ENCODE measurements at places on chromosomes 2 and 18.

- no peak for DNase-seq
These were observed 137.6 kb upstream of the ID2 start for GRCh38 chr2:8544171-8544785.

DNA sequence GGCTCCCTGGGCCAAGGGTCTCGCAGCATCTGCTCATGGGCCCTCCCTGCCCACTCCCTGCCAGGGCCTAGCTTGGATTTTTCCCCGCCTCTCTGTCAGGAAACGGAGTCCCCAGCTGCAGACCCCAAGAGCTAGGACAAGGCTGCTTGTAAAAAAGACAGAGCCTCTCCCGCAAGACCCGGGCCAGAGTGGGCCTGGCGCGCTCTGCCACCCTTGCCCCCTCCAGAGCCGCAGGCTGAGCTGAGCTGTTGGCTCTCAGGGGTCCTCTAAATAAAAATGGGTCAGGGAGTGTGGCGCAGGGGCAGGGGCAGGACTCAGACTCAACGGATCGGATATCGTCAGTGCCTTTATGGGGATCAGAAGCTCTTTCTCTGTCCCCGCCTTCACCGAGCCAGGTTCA is 112.6 kb downstream of the CABLES1 start:
- no peak for DNase-seq

- DNase-seq: no peak
These were observed 157.3 kb upstream of the FANCL start for GRCh38 chr2:58398406-58398805.

- no peak for DNase-seq
These were observed 45.2 kb upstream of the NYAP2 start for GRCh38 chr2:225354281-225354774.

DNA sequence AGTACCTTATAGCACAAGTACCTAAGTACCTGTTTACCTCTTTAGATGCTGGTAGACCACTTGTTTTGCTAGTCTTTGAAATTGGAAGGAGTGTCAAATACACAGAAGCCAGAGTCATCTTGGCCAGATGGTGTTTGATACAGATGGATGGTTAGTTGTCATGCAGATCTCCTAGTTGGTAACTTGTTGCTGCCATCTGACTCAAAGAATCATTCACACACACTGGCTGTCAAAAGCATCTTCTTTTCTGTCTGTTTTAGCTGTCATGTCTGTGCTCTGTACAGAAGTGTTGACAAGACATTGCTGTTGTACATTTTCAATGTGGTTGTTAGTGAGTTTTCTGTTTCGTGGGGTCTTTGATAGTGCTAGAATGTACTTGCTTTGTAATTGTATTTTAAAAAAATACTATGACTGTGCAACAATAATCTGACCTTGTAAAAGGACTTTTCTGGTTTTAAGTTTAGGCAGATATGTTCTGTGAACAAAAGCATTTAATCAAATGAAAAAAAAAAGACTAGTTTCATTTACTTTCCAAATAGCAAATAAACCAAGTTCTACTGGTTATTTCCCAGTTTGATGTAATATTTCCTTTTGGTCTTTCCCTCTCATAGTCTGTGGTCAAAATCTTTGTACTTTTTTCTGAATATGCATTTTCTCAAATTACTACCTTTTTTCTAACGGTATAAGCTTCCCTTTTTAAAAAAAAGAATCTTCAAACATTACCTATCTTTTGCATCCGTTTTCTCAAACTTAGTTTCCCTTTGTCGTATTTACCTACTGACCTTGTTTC is 39.9 kb downstream of the TANK start:
- no peak for DNase-seq

GRCh38 chr2:37300578-37300977 is 24.1 kb downstream of the PRKD3 start:
- DNase-seq: no peak

GRCh38 chr2:112924360-112924759 is 13.4 kb downstream of the IL37 start:
- no peak for DNase-seq

GRCh38 chr2:101805152-101806088 is 107.9 kb downstream of the MAP4K4 start:
- DNase-seq: no peak

- DNase-seq: no peak
These were observed 63.1 kb downstream of the MARCO start for GRCh38 chr2:119005051-119005450.

DNA sequence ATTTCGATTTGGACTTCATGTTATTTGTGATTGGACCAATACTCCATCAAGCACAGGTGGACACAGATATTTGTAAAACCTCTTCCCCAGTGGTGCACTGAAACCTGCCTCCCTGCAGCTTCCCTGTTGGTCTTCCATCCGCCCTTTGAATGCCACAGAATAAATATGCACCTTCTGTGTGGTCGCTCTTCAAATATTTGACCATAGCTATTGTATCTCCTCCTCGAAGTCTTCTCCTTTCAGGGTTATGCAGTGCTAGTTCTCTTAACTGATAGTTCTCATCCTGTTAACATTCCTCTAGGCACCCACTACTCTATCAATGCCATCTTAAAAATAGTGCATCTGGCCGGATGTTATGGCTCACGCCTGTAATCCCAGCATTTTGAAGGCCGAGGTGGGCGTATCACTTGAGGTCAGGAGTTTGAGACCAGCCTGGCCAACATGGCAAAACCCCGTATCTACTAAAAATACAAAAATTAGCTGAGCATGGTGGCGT is 12.5 kb downstream of the SPATS2L start:
- no peak for DNase-seq

GRCh38 chr2:16537347-16537746 is 128.3 kb downstream of the CYRIA start:
- DNase-seq: no peak

- peak; percentile 87 for DNase-seq
These were observed at the start of gene DRC1 for GRCh38 chr2:26401739-26402541. TSS of gene DRC1 (plus strand) at chr2:26401920. CDS start at chr2:26401990, 70 bp downstream.

DNA sequence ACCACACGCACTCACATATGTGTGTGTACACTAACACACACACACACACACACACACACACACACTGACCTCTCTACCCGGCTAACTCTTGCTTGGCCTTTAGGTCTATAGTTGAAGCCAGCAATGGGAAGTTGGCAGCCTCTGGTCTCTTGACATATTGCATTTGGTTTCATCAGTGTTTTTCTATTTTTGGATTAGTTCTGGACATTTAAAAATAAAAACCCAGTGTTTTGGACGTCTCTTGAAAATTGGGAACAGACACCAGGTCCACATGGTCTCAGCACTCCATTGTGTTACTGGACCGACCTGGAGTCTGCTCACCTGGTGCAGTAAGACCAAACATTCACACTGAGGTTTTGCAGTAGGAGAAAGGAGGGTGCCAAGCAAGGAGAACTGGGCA is 50.4 kb upstream of the AFF3 start:
- DNase-seq: no peak

- DNase-seq: no peak
These were observed 100.5 kb upstream of the LMAN1 start for GRCh38 chr18:59459369-59460071.

DNA sequence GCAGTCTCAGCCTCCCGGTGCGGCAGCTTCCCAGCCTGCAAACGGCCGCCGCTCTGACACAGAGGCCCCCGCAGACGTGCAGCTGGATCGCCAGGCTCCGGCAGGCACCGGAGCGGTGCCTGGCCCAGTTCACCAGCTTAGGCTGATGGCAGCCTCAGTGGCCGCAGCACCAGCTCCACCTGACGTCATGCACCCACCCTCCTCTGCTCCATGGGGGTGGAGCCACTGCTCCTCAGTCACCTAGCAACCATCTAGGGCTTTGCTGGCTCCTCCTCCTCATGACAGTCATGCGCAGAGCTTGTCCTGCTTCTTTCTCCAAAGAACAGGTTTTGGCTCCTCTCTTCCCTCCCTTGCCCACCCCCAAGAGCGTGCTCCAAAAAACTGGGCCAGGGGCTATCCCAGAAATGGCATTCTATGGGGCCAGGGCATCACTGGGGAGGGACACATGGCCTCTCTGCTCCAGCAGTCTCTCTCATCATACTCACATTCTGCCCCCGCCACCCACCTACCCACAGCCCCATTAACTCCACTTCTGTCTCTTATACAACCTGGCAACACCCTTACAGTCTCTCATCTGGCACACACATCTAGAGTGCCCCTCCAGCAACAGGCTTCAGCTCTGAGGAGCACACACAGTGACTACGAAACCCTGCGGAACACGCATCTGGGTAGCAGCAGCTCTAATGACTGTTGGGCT is 5.5 kb downstream of the DCTN1 start:
- peak; percentile 71 for DNase-seq

- no peak for DNase-seq
These were observed 28.7 kb downstream of the SRSF7 start for GRCh38 chr2:38722271-38723061.

DNA sequence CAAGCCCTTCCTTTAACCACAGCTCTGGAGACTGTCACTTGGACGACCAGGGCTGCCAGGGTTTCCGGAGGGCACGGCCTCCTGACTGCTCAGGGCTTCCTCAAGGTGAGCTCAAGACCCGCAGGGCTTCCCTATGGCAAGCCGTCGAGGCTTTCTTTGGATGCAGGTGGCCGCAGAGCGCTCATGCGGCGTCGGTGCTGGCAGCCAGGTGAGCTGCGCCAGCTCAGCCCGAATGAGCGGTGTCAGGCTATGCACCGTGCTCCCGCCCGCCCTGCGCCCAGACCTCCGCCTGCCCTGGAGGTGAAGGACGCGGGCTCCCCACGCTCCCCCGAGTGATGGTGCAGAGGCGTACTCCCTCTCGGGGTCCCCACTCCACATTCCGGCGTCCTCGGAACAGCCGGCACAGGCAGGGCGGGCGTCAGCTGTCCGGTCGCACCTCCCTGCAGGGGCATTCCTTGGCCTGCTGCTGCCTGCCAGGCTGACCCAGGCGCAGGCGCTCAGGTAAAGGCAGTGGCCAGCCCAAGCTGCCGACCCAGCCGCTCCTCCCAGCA is 20.8 kb upstream of the TUBB6 start:
- no peak for DNase-seq

- no peak for DNase-seq
These were observed 119.7 kb upstream of the KLF7 start for GRCh38 chr2:207285473-207285815.

DNA sequence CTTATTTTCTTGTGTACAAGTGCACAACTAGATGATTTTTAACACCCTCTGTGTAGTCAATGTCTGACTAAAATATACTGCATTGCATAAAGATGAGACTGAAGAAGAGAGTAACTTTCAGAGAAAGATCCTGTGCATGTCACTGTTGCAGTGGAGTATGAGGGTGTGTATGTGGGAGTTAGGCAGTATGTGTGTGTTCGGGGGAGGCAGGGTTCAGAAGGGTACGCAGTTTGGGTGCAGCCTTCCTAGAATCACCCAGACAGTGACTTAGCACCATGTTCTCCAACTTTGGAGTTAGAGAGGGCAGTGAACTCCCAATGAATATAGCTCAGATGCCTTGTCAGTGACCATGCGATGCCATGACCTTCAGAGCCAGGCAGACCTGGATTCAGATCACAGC is 84.6 kb downstream of the LRATD1 start:
- no peak for DNase-seq

DNA sequence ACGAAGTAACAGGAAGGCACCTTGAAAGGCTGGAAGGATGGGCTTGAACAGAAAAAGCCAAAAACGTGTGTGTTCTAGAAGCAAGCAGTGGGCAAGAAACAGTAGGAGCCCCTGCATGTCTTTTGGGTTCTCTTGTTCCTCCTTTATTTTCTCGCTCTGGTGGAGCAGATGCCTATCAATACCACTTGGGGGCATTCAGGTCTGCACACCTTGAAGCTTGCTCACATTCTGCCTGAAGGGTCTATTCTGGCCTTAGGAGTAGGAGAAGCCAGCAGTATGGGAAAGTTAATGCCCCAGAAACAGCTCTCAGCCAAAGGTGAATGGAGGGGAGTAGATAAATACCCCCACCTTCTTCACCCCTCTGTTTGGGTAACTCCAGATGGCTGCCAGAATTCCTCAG is 204.5 kb downstream of the TXNL1 start:
- peak; percentile 18 for DNase-seq

GRCh38 chr18:10588975-10589374 is 63.1 kb downstream of the NAPG start:
- no peak for DNase-seq

DNA sequence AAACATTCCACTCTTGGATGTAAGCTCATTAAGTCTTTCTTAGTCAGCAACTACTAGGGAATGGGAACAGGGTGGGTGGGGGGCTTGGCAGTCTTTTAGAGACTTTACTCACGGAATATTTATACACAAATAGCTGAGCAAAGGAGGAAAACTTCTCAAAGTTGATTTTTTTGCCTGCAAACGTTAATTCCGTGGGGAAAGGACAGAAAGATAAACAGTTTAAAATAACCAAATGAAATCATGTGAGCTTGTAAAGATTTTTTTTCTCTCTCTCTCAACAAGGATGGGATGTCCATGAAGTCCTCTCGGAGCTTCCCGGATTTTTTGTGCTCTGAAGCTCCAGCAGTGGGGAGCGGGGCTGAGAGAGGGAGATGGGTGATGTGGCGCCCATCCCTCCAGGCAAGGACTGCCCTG is 32.2 kb upstream of the MAT2A start:
- DNase-seq: no peak

DNA sequence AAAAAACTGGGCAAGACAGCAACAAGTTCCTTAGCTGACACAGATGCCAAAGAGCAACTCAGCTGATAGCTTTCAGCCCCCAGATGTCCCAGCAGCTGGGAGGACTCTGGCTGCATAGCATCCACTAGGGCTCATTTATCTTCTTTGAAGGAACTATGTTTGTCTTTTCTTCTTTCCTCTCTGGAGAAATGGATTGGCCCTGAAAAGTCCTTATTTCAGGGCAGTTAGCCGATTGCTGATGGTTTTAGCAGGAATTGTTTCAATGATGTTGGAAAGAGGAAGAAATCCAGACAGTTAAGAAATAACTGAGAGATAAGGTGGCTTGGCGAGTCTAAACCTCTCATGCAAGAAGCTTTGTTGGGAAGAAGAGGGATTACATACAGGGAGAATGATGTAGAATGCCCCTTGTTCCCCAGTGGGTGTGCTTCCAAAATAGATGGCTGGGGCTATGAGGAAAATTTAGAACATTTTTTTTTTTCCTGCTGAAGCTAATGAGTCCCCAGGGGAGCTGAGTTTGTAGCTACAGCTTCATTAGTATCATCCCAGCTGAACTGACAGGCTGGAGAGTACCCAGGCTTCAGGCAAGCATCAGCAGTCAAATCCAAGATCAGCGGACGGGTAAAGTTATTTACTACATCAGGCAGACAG is 33.6 kb upstream of the SERPINE2 start:
- no peak for DNase-seq

DNA sequence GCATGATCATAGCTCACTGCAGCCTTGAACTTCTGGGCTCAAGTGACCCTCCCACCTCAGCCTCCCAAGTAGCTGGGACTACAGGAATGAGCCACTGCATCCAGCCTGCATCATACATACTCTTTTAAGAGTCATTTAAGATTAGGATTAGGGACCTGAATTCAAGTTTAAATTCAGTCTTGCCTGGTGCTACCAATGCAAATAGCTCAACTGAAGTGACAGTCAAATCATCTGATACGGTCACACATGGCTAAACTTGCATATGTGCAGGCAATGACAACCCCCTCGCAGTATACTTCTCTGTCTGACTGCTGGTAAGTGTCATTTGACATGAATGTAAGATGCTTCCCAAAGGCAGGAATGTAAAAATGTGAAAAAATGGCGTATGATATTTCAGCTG is 31.8 kb upstream of the TMEM131 start:
- DNase-seq: no peak

- DNase-seq: no peak
These were observed 248.7 kb upstream of the PIK3C3 start for GRCh38 chr18:41706301-41706700.

All from iPS DF 6.9 (cell line).